Activated T-cell treated with anti-CD3 and anti-CD28 coated beads for 24 hours (primary cell): ENCODE measurements at places on chromosomes 13 and 19.

GRCh38 chr13:89066868-89067466, 1395.8 kb downstream of the SLITRK5 start:
- DNase-seq, result peak; percentile 14

DNA sequence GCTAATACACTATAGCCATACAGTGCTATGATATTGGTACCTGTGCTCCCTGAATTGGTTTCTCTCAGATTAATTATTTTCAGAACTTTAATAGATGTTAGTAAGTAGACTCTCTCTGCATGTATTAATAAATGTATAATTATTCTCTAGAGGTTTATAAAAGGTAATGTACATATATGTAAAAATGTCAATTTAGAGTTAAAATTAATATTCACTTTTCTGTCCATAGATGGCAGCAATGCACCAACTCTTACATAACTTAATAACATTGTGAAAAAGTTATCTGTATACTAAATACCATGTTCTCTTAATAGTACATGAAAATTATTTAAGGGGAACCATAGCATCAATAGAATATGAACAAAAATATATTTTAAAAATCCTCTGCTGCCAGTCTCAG, 515.0 kb upstream of the KLHL1 start:
- no peak for DNase-seq

DNA sequence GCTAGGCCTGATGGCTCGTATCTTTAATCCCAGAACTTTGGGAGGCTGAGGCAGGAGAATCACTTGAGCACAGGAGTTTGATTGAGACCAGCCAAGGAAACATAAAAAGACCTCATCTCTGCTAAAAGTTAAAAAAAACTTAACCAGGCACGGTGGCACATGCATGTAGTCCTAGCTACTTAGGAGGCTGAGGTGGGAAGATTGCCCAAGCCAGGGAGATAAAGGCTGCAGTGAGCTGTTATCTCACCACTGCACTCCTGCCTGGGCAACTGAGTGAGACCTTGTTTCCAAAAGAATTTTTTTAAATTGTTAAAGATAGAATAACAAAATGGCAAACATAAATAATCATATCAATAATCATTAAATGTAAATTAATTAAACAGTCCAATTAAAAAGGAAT, 365.8 kb downstream of the MTUS2 start:
- no peak for DNase-seq

GRCh38 chr13:51549050-51549449, 35.2 kb upstream of the WDFY2 start:
- no peak for DNase-seq

- no peak for DNase-seq
These were observed 42.2 kb downstream of the GATAD2A start for GRCh38 chr19:19447536-19448237.

DNA sequence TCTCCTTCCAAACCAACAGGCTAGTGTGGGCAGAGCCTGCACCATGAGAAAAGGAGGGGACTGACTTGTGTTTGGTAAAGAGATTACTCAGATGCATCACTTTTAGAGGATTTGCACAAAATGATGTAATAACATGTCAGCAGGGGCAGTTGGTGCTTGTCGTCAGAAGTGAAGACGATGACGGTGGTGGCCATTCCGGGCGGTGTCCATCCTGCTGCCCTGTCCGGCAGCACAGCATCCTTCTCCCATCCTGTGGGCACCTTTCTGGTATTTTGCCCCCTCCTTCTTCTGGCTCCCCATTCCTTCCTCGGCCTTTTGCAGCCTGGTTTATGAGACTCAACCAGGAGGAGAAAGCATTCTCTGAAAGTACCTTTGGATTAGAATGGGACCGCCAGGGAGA, 160.1 kb downstream of the TEX29 start:
- DNase-seq, result no peak

DNA sequence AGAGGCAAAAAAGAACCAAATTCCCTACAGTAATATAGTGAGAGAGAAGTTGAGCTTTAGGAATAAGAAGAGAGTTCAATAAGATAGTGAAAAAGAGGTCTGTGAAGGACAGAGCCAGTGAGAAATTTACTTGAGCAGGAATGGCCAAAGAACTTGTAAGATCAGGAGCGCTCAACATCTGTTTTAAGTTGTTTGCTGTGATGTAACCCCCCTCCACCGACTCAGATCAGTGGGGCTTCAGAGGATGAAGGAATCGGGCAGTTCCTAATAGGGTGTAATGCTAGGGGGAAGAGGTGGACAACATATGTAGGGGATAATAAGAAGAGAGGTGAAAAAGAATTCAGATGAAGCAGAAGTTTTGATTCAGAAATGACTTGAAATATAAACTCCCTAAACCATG, 85.3 kb upstream of the FNDC3A start:
- DNase-seq, result no peak

- peak; percentile 59 for DNase-seq
These were observed 12.7 kb upstream of the PSMD8 start for GRCh38 chr19:38361633-38362075.

DNA sequence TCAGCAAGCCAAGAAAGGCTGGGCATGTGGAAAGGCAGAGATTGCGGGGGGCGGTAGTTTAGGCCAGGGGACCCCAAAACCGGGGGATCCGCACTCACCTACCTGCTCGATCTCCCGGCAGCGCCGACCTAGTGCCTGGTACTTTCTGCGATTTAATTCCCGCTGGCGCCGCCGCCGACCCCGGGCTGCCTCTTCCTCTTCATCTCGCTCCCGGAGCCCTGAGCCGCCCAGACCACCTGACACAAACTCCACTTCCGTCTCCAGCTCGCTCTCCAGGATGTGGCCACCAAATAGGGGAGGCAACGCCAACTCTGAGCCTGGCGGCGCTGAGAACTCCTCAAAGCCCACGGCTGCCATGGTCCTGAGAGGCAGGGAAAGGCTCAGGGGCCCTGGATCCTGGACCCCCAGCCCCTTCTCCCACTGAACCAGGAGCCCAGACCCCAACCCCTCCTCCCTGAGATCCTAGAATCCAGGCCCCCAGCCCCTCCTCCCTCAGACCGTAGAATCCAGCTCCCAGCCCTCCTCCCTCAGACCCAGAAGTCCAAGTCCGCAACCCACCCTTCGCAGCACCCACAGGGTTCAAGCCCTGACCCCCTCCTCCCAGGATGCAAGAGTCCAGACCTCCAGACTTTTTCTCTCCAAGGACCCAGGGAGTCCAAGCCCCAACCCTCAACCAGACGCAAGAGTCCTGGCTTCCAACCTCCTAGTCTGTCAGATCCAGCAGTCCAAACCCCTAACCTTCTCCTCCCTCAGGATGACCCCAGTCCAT, 933 bp downstream of the TFPT start:
- no peak for DNase-seq

DNA sequence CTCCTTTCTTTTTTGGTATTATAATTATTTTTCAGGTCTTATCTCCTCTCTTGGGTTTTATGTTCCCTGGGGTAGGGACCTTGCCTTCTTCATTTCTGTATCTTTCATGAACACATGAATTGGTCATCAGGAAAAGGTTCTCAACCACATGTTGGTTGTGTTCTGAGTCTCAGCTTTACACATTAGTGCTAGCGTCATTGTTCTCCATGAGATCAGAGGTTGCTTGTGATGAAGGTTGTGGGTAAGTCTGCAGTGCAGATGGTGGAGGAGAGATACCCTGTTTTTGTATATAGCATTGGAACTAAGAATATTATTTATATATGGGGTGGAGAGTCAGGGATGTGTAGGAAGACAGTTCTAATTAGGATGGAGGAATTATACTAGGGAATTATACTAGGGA, 24.5 kb upstream of the CEACAM8 start:
- DNase-seq, result no peak

DNA sequence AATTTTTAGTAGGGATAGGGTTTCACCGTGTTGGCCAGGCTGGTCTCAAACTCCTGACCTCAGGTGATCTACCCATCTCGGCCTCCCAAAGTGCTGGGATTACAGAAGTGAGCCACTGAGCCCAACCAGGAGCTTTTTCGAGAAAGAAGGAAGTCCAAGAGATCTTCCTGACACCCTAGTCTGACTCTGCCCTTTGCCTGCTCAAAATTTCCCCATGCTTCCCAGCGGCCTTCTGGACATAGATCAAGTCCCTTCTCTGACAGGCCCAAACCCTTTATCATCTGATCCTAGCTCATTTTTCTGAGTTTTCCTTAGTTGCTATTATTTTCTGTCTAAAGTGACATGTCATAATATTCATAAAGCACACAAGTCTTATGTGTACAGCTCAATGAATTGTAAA, 1.5 kb upstream of the BAX start:
- no peak for DNase-seq

DNA sequence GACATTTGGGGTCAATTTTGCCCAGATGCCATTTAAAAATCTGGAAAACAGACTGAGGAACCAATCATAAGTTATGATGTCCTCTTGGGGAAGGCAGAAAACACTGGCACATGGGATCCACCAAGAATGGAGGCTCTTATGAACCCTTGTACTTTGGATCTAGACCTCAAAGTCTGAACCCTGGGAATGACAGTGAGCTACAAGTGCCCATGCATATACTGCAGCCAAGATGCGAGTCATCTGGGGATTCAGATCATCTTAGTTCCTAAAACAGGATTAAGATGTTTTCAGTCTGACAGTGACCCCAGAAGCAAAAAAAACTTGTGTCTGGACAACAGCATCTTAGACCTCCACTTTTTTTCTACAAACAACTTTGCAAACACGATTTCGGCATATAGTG, 100.2 kb upstream of the SIAH3 start:
- DNase-seq, result no peak

DNA sequence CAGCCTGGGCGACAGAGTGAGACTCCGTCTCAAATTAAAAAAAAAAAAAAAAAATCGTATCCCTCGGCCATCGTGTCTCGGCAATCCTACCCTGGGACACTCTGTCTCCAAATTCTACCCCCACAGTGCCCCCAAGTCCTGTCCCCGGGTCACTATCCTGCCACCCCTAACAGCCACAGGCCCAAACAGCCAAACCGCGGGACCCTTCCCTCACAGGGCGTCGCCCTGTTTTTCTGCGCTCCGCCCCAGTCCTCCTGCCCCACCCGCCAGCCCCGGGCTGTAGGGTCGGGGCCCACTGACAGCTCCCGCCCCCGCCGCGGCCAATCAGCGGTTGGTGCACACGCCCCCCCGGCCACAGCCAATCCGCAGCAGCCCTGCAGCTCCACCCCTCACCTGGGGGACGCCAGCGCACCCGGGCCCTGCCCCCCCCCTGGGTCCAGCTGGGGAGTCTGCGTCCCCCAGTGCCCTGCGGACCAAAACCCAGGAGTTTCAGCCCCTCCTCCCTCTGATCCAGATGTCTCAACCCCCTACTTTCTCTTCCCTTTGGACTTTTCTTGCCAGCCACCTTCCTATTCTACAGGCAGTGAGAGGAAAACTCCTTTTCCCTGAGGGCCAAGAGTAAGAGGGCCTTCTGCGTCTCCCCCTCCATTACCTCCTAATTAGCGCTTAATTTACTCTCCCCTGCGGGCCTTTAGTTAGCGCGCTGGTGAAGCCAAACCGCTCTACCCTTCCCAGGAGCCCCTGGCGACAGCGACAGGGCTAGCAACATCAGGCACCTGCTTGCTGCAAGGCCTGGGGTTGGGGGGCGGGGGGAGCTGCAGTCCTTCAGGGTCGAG, 1.5 kb upstream of the BCAT2 start:
- peak; percentile 47 for DNase-seq

GRCh38 chr13:75250526-75251178, 231.3 kb downstream of the TBC1D4 start:
- DNase-seq, result no peak

DNA sequence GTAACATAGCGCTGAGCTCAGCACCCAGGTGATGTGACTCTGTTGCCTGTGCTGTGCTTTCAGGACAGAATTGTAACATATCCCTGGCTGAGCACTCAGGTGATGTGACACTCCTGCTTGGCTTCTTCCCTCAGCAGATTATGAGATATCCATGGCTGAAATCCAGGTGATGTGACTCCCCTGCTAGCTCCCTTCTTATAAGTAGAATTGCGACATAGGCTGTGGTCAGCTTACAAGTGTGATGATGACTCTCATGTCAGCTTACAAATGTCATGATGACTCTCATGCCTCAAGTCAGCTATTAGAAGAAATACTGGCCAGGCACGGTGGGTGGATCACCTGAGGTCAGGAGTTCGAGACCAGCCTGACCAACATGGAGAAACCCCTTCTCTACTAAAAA, 14.3 kb upstream of the ZNF429 start:
- no peak for DNase-seq

- no peak for DNase-seq
These were observed 18.5 kb downstream of the RASL11A start for GRCh38 chr13:27289011-27289665.

DNA sequence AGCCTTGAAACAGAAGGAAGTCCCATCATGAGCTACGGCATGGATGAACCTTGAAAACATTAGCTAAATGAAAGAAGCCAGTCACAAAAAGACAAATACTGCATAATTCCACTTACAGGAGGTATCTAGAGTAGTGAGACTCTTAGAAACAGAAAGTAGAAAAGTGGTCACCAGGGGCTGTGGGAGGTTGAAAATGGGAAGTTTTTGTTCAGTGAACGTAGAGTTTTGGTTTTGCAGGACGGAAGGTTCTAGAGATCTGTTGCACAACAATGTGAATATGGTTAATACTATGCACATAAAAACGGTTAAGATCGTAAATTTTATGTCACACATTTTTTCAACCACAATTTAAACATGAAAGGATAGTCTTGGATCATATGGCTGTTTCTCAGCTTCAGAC, 11.9 kb upstream of the SLC10A2 start:
- DNase-seq, result no peak

DNA sequence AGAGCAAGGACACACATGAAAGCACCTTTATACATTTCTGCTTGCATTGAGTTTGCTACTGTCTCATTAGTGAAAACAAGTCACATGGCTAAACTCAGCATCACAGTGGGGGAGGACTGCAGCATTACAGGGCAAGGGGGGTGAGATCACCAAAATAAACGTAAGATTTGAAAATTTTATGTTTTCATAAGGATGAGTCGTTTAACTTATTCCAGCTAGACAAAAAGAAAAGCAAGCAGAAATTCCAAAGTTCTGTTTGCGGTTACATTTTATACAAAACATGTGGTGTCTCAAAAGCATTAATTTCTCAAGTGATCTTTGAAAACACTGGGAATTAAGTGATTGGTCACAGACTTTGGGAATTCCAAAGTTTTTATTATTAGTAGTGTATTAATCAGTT, 261.4 kb upstream of the RXFP2 start:
- DNase-seq, result no peak

- no peak for DNase-seq
These were observed 74.7 kb downstream of the GADD45B start for GRCh38 chr19:2550431-2551171.

DNA sequence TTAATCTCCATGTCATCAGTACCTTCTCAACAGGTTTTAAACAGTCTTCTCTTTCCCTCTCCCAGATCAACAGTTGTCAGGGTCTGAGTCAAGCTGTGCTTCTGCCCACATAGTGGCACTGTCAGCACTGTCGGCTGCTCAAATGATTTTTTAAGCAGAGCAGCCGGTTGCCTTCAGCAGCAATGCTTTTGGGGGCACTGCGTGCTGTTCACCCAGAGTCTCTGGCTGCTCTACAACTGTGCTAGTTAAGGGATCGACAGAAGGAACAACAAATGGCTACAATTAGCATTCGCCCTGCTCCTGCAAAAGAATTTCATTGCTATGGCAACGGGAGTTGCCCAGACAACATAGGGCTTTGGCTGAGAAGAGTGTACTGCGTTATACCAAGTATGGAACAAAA, 412.9 kb downstream of the DIAPH3 start:
- DNase-seq, result no peak
